ENCODE measurements at places on chromosomes 4 and X.

GRCh38 chrX:67426946-67427345 lies 116.9 kb upstream of the AR start:
- DNase-seq: no peak

DNA sequence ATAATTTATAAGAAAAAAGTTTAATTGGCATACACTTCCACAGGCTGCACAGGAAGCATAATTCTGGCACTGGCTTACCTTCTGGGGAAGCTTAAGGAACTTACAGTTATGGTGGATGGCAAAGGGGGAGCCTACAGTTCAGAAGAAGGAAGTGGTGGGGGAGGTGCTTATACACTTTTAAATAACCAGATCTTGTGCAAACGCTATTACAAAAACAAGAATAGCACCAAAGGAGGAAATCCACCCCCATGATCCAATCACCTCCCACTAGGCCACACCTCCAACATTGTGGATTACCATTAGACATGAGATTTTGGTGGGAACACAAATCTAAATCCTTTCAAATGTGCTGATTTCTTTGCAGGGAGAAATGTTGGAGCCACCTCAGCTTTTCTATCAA lies 287.7 kb downstream of the CPXCR1 start:
- DNase-seq: no peak

DNA sequence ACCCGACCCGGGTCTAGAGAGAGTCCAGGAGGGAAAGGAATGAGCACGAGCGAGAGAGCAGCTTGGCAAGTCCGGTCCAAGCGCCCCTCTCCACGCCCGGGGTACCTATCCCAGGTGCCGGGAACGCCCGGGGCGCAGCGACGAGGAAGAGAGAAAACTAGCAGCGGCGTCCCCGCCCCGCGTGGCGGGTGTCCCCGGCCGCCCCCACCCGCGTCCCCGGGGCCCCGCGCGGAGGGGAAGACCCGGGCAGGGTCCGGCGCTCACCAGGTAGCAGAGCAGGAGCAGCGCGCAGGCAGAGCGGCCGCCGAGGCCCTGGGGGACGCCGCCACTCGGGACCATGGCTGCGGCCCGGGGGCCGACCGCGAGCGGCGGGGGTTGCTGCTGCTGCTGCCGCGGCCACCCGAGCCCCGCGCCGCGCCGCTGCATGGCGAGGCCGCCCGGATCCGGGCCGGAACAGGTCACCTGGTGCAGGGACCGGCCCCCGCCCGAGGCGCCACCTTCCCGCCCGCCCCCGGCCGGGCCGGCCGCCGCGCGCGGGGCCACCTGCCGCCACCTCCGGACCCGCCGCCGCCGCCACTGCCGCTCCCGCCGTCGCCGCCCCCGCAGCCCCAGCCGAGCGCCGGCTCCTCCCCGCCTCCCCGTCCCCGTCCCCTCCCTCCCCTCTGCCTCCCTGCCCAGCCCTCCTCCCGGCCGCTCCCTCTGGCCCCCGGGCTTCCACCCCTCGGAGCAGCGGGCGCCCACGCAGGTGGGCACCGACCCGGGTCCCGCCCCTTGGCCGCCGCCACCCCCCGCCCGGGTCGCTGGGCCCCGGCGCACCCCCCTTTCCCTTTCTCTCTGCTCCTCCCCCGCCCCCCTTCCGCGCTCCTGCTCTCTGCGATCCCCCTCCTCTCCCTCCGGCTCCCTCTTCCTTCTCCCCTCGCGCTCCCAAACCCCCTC lies at the start of gene SEL1L3:
Gene SEL1L3 (minus strand): TSS at position 578 of the 936 bp plus-strand sequence. CDS start 152 bp downstream, at position 426.
- no peak for DNase-seq

GRCh38 chrX:39384996-39385395 lies 583.7 kb downstream of the MID1IP1 start:
- no peak for DNase-seq

- no peak for DNase-seq
Observed at GRCh38 chrX:130869239-130869638, 33.8 kb downstream of the ENOX2 start.

DNA sequence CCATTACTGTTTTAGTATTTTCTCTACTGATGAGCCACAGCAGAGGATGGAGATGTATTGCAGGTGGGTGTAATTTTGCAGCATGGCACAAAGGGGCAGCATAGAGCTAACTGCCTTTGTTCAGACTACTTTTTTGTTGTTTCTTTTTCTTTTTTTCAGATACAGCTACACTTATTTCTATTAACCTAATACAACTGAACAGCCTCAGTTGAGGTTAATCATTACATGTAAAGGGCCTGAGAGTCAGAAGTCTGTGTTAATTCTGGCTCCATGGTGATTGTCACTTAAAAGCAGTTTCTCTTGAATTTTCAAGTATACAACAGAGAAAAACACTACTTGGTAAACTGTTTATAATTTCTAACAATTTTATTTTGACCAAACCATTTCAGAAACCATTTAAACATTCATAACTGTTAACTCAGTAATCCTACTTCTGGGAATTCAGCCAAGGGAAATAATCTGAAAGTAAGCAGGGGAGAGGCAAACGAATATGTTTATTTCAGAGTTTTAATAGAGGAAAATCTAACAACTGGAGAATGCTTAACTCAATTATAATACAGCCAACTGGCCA lies 13.9 kb upstream of the PPEF2 start:
- no peak for DNase-seq

DNA sequence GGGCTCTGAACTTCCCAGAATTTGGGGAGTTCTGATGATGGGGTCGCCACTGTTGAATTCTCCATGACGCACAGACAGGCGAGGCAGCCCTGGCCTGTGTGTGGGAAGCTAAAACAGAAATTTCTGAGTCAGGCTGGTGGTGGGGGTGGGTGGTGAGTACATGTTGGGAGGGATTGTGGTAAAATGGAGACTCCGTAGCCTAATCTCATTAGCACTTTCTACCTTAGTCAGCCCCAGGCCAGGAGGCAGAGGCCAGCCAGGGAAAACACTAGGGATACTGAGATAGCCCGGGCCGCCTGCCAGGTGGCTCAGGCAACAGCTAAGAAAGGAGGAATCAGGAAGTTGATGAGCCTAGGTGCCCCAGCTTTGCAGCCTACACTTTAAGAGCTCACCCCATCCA lies 39.3 kb upstream of the NHSL2 start:
- DNase-seq: no peak

GRCh38 chr4:138188406-138189084 lies 53.6 kb downstream of the SLC7A11 start:
- no peak for DNase-seq

- no peak for DNase-seq
Observed at GRCh38 chrX:100381619-100382018, 28.5 kb downstream of the PCDH19 start.

Measured in stimulated activated CD8-positive, alpha-beta memory T cell treated with anti-CD3 and anti-CD28 coated beads, Interleukin-7, amount 100 ng/mL, for 48 hours (primary cell).